ENCODE measurements at places on chromosomes 3 and 15.

GRCh38 chr3:56980243-56980642, 80.2 kb upstream of the SPATA12 start:
- no peak for DNase-seq

GRCh38 chr15:66886241-66886675, 179.1 kb upstream of the SMAD3 start:
- no peak for DNase-seq

DNA sequence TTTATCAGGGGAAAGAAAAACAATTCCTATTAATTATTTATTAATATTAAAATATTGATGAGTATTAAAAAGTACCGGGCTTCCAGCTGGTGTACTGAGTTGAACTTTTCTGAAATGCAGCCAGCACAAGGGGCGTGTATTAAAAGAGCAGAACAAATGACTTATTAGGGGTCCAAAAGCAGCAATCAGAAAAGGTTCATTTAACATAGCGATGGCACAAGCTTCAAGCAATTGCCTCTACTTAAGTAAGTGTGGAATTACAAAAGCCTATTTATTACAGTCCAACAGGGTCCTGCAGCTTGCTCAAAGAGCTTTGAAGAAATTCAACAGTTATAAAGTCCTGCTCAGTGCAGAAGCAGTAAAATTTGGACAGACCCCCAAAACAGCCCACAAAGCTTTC, 285.6 kb downstream of the EPHA3 start:
- no peak for DNase-seq

DNA sequence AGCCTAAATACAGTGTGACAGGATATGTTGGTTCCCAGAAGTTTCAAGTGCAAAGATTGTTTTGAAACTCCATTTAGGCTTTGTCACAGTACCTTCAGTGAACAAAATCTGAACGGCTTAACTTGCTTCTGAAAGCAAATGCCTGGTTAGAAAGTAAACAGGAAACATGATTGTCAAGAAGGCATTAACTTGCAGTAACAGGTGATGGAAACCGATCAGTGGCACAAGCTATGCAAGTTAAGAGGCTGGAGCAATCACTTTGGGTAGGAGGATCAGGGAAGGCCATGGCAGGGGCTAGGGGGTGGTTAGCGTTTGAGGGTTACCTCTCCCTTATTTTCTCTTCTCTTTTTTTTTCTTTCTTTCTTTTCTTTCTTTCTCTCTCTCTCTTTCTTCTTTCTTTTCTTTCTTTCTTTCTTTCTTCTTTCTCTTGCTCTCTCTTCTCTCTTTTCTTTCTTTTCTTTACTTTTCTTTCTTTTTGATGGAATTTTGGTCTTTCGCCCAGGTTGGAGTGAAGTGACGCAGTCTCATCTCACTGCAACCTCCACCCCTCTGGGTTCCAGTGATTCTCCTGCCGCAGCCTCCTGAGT, 2.4 kb downstream of the HYKK start:
- DNase-seq = no peak

- DNase-seq = no peak
Measured at GRCh38 chr15:77410701-77411618, 8.9 kb downstream of the PEAK1 start.

DNA sequence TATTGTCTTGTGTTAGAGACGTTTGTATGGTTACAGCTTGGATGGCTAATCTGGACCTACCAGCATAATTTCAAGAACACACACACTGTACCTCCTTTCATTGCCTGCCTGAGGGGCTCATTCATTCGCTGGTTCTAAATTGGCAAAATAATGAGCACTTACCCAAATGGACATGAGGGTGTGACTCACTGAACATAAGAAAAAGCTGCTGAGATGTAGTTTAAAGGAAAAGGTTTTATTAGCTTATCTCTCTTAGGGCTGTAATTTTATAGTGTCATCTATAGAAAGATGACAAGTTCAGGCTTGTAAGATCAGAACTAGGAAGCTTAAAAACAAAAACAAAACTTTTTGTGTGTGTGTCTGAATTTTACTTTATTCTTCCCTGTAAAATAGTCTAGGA, 120.7 kb upstream of the WNT7A start:
- no peak for DNase-seq

- no peak for DNase-seq
Measured at GRCh38 chr3:133893683-133894352, 1.9 kb downstream of the RAB6B start.

DNA sequence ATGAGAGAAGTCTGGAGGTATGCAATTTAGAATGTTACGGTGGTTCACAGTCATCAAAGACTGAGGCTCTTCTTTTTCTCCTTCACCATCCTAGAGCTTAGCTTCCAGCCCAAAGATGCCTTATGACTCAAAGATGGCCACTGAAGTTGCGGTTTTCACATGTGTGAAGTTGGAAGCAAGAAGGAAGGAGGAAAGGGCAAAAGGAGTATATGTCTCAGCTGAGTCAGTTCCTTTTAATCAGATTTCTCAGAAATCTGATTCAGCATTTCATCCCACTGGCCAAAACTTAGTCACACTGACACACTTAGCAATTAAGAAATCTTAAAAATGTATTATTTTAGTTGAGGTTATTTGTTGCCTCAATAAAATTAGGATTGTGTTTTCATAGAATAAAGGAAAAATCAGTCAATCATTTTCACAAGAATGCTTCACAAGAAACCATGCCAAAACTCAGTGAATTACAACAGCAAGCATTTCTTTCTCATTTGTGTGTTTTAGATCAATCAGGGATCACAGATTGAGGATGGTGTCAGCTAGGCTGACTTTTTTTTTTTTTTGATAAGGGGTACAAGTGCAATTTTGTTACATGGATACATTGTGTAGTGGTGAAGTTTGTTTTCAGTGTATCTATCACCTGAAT, 211.1 kb upstream of the GADL1 start:
- no peak for DNase-seq

GRCh38 chr3:50323092-50323600, 601 bp upstream of the HYAL2 start:
- no peak for DNase-seq

DNA sequence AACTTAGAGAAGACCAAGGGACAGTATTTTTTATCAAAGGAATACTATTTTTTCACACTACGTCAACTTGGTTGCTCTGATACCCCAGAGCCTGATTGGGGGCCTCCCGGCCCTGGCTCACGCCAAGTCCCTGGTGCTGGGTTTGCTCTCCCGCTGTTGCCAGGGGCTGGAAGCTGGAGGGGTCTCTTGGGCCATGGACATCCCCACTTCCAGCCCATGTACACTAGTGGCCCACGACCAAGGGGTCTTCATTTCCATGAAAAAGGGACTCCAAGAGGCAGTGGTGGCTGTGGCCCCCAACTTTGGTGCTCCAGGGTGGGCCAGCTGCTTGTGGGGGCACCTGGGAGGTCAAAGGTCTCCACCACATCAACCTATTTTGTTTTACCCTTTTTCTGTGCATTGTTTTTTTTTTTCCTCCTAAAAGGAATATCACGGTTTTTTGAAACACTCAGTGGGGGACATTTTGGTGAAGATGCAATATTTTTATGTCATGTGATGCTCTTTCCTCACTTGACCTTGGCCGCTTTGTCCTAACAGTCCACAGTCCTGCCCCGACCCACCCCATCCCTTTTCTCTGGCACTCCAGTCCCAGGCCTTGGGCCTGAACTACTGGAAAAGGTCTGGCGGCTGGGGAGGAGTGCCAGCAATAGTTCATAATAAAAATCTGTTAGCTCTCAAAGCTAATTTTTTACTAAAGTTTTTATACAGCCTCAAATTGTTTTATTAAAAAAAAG, 20.3 kb upstream of the BSN start:
- no peak for DNase-seq

DNA sequence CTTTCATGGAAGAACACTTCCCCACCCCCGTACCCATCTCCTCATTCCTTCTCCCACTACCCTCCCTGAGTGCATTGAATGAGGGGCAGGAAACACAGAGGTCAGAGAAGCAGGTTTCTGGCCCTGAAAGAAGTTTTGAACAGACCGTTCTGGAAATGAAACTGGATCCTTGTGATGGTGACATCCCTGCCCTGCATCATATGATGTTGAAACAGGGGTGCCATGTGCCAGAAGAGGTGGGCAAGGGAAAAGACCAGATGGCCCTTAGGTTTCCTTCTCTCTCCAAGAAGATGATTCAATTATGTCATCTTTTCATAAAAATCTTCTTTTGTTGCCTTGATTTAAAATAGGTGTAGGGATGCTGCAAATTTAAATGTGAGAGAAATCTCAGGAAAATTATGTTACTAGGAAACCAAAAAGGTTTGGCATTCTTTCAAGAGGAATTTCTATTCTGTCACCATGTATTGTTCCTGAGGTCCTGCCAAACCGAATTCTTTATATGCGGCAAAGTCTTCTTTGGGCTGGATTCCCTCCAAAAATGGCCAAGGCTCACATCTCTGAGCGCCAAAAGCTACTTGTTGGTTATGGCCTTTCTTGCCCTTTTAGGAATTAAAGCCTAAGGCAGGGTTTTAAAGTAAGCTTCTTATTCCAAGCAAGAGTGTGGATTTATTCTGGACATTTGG, 19.9 kb upstream of the TNFAIP8L3 start:
- DNase-seq = no peak

- DNase-seq = no peak
Measured at GRCh38 chr3:61730056-61730455, 168.7 kb downstream of the PTPRG start.

DNA sequence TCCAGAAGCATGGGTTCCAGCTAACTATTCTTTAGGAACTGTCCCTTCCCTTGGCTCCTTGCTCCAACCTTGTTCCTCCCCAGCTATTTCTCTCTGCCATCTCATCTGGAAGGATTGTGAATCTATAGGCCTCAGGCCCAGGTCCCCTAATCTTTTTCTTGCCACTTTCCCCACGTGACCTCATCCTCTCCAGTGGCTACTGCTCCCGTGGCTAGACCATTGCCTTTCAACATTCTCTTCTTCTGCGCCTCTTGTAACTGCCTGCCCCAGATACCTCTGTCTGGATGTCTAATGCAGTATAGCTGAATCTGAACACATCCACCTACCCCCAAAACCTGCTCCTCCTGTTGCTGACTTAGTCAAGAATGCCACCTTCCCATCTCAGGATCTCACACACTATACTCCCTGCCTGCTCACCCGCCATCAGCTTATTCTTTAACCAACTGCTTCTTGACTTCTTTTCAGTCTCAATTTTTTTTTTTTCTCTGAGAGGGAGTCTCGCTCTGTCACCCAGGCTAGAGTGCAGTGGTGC, 5.2 kb downstream of the GPX1 start:
- no peak for DNase-seq

DNA sequence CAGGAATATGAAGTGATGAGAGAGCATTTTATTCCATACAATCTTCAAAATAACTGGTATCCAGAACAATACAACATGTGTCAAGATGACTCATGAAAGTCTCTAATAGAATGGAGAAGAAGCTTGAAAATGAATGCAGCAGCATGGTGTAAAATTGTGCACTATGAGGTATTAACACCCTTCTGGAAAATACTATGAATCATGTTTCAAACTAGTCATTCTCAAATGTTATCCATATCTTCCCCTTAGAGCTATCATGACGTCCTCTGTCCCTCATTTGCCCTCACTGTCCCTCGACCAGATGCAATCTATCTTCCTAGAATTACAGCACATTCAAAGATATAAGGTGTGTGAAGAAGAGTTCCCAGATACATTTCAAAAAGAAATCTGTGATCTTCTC, 198.2 kb downstream of the NECTIN3 start:
- DNase-seq = no peak

DNA sequence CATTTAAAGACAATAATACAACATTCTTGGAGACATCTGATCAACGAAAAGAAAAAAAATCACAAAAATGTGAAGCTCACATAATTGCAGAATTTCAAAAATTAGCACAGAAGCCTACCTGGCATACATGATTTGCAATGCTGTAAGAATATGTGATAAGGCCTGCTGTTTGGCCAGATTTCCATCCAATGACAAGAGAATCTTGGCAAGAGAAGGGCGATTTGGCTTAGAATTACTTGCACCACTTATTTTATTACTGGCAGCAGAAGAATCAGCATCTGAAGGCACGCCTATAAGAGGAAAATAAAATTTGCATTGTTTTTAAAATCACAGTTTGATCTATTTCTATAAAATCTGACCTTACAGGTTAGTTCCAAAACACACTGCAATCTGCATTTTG, 70.3 kb upstream of the OCA2 start:
- DNase-seq = no peak

GRCh38 chr3:29414468-29415224, 133.8 kb downstream of the RBMS3 start:
- DNase-seq = no peak

DNA sequence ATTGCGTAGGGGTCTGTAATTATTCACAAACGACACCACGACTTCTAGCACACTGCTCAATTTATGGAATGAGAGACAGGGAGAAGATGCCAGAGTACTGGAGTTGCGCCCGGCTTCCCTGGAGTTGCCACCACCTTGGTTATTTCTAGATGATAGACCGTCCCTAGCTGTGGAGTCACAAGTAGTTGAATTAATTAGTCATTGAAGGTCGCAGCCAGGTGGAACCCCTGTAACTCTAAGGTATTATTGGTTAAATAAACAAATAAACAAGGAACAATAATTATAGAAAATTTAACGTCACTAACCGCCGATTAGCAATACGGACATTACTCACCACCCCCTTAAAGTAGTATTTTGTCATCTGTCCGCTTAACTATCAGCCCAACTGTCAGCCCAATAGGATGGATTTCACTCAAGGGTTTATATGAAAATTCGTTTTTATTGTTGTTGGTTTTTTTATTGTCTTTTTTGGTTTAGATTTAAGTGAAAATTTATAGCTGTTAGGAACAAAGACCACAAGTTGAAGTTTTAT, 911 bp upstream of the AZI2 start:
- no peak for DNase-seq

GRCh38 chr3:14767245-14768051, 51.3 kb upstream of the FGD5 start:
- DNase-seq = no peak

- no peak for DNase-seq
Measured at GRCh38 chr3:182914341-182914740, 66.0 kb downstream of the DCUN1D1 start.

DNA sequence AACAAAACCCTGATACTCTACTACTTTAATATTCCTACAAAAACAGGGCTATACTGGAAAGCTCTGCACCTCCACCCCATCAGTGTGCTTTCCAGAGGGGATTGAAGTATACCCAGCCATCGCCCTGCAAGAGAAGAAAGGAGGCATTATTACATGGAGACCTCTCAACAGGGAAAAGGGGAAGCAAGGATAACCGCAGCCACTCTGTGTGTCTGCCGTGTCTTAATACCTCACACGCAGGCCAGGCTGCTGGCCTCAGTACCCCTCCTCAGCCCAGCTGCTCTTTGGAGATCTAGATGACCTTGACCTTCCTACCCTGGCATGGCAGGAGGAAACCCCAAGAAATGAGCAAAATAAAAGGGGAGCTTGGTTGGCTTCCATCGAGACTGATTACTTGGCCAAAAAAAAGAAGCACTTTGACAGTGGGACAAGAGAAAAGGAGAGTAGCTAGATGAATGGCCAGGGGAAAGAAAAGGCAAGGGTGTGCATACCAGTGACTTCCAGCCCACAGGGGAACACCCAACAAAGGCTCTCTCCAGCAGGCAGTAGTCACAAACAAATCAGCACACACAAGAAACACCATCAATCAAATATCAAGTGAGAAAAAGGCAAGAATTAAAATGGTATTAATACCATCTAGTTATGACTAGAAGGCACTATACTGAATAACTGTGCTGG, 129.4 kb downstream of the STT3B start:
- DNase-seq = no peak

Data from activated T-cell treated with anti-CD3 and anti-CD28 coated beads, Interleukin-2, amount 50 U/mL, for 24 hours (primary cell).